Hematopoietic multipotent progenitor cell (in vitro differentiated cells): ENCODE measurements at places on chromosomes 1 and 21. TPM values are rescaled to one million over a fixed set of nuclear protein-coding genes. Genes with fewer than 3 reads are reported as not detected.

Gene GPR25
- under 0.01 TPM for total RNA-seq

GRCh38 chr1:200410566-200410878 lies 686 bp upstream of the ZNF281 start:
- DNase-seq: peak; percentile 62

GRCh38 chr1:165915480-165915879 lies 88.1 kb downstream of the UCK2 start:
- no peak for DNase-seq

DNA sequence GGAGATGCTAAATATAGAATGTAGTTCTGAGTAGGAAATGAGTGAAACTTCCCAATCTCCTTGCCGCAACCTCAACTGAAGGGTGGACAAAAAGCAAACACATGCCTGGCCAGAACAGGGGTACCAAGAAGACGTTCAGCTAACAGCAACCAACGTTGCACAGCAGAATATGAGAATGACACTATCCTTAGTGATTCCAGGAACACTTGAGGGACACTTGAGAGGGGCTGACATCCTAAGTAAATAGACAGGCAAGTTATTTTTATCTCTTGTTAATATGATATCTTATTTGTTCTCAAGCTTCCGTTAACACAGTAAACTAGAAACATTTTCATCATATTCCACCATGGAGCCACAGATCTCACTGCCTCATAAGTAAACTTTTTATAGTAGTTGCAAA lies 908 bp downstream of the KRTAP19-1 start:
- no peak for DNase-seq

GRCh38 chr1:51750218-51750617 lies 128.3 kb downstream of the NRDC start:
- peak; percentile 13 for DNase-seq

GRCh38 chr21:15004721-15005370 lies 60.0 kb downstream of the NRIP1 start:
- DNase-seq: no peak

- DNase-seq: no peak
Measured at GRCh38 chr1:208393826-208394225, 149.6 kb upstream of the PLXNA2 start.

DNA sequence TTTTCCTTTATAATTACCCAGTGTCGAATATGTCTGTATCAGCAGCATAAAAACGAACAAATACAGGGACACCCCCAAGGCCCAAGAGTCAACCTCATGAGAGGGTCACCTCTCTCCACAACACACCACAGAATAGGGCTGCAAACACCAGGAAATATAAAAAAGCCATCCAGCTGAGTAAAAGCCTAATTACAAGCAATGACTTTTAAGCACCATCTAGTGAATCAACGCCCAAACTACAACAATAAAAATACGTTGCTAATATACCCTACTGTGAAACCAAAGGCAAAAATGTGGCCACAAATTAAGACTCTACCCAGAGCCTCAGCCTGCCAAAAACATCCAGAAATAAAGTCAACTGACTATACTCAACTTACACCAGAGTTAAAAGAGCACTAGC lies 817.9 kb upstream of the NEGR1 start:
- DNase-seq: no peak

DNA sequence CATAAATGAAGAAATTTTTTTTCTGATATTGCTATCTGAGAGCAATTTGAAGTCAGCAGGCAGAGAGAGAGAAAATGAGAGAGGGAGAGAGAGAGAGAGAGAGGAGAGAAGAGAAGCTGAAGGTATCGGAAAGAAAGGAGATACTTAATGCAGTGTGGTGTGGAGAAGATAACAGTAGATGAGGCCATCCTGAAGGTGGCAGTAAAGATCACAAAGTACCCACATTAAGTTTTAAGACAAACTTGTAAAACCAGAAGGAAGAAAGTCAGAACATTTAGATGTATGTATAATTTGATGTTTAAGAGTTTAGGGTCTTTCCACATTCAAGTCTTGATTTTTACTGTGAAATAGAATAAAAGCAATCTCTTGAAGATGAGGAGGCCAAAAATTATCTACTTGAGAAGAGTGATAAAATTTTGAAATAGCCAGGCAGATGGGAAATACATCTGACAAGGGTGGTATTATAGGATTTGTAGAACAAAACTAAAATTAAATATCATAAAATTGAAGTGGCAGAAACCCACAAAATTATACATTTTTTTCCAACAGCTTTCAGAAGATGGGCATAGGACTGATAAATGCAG lies 1753.4 kb downstream of the MRPL39 start:
- DNase-seq: peak; percentile 35
